NCI-H1048 (cell line): ENCODE measurements at places on chromosomes 5 and 9.

GRCh38 chr5:42985129-42986037, 54.7 kb downstream of the ANXA2R start:
- no peak for DNase-seq

GRCh38 chr9:83327323-83327722, 210.9 kb downstream of the FRMD3 start:
- no peak for DNase-seq

- no peak for DNase-seq
Measured at GRCh38 chr9:21591221-21592062, 109.3 kb upstream of the IFNE start.

- no peak for DNase-seq
Measured at GRCh38 chr9:37083654-37084053, 36.7 kb upstream of the ZCCHC7 start.

DNA sequence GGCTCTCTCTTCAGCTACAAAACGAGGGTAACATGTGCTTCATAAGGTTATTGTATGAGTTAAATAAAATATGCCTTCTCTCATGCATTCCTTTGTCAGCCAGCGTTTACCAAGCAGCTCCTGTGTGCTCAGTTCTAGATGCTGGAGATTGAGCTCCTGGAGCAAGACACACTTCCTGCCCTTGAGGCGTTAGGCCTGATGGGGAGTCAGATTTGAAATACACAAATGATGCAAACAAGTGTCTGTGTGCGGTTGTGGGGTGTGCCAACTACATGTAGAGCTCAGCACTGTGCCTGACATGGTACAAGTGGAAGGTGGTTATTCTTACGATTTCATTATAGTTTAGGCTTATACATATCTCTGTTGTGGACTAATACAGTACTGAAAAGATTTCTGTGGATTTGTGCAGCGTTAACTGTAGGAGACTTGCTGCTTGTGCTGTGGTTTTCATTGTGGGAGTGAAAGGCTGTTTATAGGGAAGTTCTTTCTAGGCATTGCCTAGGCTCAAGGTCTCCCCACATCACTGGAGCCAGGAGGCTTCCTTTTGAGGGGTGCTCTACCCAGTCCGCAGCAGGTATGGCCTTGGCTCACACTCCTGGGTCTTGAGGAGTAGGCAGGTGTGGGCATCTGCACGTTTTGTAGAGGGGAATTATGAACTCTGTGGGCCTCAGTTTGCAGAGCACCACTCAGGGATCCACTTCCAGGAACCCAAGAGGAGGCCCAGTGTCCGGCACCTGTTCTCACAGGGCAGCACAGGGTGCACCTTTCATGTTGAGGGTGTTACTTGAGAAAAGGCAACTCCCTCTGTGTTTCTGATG, 39.8 kb upstream of the ANGPTL2 start:
- DNase-seq, result no peak

- DNase-seq, result no peak
Measured at GRCh38 chr9:122379340-122379739, 8.5 kb downstream of the PTGS1 start.

- DNase-seq, result no peak
Measured at GRCh38 chr5:154025951-154026350, 12.8 kb downstream of the FAM114A2 start.

GRCh38 chr9:121282277-121283079, 14.5 kb downstream of the GSN start:
- no peak for DNase-seq

- DNase-seq, result no peak
Measured at GRCh38 chr5:5558102-5558501, 135.6 kb downstream of the ICE1 start.

GRCh38 chr5:142694092-142694856, 8.4 kb upstream of the FGF1 start:
- DNase-seq, result no peak

DNA sequence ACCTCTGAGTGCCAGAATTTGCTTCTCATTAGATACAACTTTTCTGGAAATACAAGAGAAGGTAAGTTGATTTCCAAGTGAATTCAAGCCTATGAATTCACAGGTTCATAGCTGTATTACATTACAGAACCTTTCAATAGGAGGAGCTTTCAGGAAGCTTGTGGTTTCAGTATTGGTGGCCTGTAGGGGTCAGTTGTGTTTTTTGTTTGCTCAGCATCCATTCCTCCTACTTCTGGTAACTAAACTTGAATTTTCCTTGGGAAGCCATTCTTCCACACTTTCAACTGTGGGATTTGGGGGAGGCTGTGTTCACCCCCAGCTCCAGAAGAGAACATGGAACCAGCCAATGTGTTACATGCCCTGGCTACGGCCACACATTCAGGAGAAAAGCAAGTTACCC, 5.6 kb upstream of the CYSTM1 start:
- DNase-seq, result no peak

GRCh38 chr9:16002816-16003215, 450.0 kb downstream of the CCDC171 start:
- DNase-seq, result no peak

GRCh38 chr9:15305470-15305869, 1.5 kb downstream of the TTC39B start:
- DNase-seq, result no peak

DNA sequence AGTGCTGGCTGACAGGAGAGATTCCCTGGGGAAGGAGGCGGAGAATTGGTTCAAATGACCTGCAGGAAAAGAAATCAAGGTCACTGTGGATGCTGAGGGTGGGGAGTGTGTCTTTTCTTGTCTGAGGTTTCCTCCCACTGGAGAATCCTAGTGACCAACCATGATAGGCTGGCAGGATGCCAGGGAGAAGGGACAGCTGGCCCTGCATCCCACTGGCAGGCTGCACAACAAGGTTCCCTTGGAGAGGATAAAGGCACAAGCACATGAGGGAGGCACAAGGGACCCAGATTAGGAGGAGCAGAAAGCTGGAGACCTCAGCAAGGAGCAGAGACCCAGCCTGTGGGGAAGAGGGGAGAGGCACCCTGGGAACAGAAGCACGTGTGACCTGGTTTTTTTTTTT, 11.4 kb upstream of the ZDHHC12 start:
- DNase-seq, result no peak

- DNase-seq, result no peak
Measured at GRCh38 chr5:39519079-39519478, 94.3 kb upstream of the DAB2 start.

DNA sequence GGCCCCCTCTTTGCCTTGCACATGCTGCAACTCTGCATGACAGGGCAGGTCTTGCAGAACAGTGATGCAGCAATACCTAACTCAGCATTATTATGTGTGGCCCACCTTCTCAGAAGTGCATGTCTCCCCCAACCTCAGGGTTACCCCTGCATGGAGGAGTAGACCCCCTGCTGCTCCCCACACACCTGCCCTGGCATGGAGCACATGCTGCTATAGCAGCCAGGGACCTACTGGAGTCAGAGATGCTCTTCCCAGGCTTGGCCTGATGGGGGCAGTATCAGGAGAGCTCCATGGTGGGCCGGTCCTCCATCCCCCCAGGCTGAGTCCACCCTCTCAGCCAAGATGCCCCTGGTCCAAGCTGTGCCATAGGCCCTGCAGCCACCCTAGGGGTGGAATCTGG, 13.2 kb upstream of the BOD1 start:
- no peak for DNase-seq

DNA sequence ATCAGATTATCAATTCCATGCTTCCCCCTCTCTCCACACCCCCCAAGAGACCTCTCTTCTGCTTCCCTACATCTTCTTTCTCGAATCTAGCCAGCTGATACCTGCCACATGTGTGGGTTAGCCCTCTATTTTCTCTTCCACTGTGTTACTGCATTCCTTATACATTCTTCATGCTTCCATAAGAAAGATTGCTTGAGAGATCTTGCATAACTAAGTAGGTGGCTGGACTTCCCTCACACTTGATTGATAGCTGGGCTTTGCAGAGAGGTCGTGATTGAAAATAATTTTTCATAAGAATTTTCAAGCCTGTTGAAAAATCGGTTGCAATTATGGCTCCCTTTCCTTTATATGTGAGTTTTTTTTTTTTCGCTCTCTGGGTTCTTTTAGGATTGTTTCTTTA, 33.0 kb upstream of the PANK3 start:
- DNase-seq, result no peak

DNA sequence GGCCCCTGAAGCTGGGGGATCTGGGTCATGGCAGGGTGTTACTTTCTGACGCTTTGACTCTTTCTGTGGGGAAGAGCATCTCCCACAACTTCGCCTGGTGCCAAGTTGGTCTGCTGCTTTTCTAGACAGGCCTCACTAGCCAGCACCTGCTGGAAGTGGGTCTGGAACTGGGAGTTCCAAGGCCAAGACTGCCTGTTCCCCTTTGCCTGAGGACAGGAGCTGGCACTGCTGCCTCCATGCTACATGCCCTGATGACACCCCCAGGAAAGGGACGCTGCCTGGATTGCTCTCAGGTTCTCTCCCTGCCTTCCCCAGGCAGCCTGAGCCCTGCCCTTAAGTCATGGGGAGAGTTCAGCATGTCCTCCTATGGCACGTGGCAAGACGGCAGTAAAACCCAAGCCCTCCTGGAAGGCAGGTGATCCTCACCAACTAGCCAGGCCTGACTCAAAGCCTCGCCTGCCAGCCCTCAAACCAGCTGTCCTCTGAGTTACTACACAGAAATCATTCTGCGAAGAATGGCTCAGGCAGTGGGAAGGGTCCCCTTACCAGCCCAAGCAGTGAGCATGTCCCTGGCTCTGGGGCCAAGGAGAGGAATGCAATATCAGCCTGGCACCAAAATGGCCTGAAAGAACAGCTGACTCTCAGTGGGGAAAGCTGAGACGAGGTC, 35.8 kb downstream of the SEC61B start:
- DNase-seq, result no peak

GRCh38 chr5:133245191-133246052, 193.6 kb downstream of the HSPA4 start:
- DNase-seq, result no peak

DNA sequence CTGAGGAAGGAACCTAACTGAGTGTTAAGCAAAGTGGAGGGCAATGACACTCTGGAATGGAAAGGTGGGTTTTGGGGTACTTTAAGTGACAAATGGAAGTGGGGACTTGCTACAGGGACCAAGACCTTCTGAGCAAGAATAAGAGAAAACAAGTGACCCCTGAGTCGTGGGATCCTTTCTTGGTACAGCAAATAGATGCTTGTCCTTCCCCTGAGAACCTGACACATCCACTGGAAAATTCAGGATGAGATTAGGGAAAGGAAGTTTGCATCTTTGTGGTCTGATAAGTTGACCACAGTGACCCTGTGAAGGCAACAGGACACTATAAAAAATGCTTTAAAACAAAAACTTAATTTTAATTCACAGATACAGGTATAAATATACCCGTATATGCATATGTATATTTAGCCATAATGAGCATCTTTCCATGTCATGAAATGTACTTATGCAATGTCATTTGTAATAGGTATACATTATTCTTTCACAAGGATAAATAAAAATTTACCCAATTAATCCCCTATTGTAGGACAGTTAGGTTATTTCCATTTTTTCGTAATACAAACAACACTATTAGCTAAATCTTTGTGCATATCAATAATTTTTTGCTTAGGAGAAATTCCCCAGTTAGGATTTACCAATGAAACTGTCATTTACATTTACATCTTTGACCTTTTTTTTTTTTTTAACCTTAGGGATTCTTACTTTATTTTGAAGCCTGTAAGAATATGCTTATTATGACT, 2.0 kb upstream of the IRF1 start:
- no peak for DNase-seq

DNA sequence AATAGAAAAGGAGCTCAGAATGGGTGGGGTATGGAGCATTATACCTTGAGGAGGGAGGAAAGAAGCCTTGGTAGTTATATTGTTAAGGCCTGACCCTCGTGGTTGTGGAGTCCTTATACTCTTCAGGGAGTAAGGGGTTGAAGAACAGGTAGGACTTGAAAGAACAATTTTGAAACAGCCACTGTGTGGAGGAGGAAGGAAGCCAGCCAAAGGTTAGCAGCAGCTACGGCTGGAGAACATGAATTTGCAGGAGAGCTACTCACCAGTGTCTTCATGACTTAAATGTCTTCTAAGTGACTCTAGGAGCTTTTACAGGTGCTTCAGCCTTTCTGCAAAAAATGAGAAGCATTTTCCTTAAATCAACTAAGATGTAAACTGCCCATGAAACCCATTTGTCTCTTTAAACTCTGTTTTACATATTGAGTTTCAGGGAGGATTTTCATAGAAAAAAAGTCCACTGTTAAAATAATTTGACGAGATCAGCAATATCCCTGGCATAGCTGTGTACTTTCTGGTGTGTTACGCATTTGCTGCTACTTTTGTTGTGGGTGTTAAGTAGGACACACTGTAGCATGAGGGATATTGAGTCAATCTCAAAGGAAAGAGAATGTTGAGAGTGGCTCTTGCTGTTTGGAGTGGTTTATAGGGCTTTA, 110.6 kb upstream of the ELL2 start:
- no peak for DNase-seq
